Transverse colon (tissue), 4 donors: ENCODE measurements at places on chromosomes 13 and 19. TPM values are rescaled to one million over a fixed set of nuclear protein-coding genes. Genes with fewer than 3 reads are reported as not detected.
A peak's percentile ranks its signal among the peaks of the same experiment; 100 is the strongest.

GRCh38 chr13:114194853-114195252 is 15.8 kb downstream of the CFAP97D2 start:
- DNase-seq: no peak
- no peaks in the 10 kb centered on the region for H3K4me1 ChIP-seq
- H3K27me3 ChIP-seq: peaks cover 3% of the 10 kb centered on the region
- no peak overlapping the region for H3K27ac ChIP-seq
- no peaks in the 10 kb centered on the region for H3K36me3 ChIP-seq

GRCh38 chr13:100209857-100210825 is 121.2 kb downstream of the PCCA start:
- H3K27ac ChIP-seq: no peak overlapping the region
- H3K27me3 ChIP-seq: no peaks in the 10 kb centered on the region
- no peaks in the 10 kb centered on the region for H3K4me1 ChIP-seq
- no peak for DNase-seq
- H3K4me3 ChIP-seq: no peak overlapping the region

- H3K4me3 ChIP-seq: peak overlapping the region; percentile 82
- no peaks in the 10 kb centered on the region for H3K27me3 ChIP-seq
- peaks cover 19% of the 10 kb centered on the region for H3K4me1 ChIP-seq
- no peak for DNase-seq
Measured at GRCh38 chr19:39389631-39390414, 1.1 kb downstream of the PAF1 start.

DNA sequence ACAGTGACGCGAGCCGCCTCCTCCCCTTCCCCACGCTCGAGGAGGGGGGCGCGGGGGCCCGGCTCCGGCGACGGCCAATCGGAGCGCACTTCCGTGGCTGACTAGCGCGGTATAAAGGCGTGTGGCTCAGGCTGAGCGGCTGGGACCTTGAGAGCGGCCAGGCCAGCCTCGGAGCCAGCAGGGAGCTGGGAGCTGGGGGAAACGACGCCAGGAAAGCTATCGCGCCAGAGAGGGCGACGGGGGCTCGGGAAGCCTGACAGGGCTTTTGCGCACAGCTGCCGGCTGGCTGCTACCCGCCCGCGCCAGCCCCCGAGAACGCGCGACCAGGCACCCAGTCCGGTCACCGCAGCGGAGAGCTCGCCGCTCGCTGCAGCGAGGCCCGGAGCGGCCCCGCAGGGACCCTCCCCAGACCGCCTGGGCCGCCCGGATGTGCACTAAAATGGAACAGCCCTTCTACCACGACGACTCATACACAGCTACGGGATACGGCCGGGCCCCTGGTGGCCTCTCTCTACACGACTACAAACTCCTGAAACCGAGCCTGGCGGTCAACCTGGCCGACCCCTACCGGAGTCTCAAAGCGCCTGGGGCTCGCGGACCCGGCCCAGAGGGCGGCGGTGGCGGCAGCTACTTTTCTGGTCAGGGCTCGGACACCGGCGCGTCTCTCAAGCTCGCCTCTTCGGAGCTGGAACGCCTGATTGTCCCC is at the start of gene JUNB:
Gene JUNB, plus strand, starts transcription at position 142 of the 706 bp plus-strand sequence. Its CDS starts 286 bp downstream, at position 428.
- DNase-seq: peak; percentile 99
- peak within 1 kb of the TSS; percentile 97 for H3K27ac ChIP-seq
- peak within 1 kb of the TSS; percentile 90 for H3K4me3 ChIP-seq
- no peaks in the 10 kb centered on the region for H3K27me3 ChIP-seq
- no peaks in the 10 kb centered on the region for H3K36me3 ChIP-seq

GRCh38 chr19:5356428-5356827 is 15.8 kb upstream of the PTPRS start:
- H3K4me3 ChIP-seq: no peak overlapping the region
- no peaks in the 10 kb centered on the region for H3K36me3 ChIP-seq
- no peak overlapping the region for H3K27ac ChIP-seq
- no peaks in the 10 kb centered on the region for H3K4me1 ChIP-seq

Gene IQCN
- 13.5 TPM for total RNA-seq

GRCh38 chr13:111792956-111793355 is 274.0 kb upstream of the SOX1 start:
- DNase-seq: no peak
- H3K27me3 ChIP-seq: no peaks in the 10 kb centered on the region
- no peak overlapping the region for H3K27ac ChIP-seq
- H3K4me3 ChIP-seq: no peak overlapping the region
- no peaks in the 10 kb centered on the region for H3K36me3 ChIP-seq

- no peaks in the 10 kb centered on the region for H3K4me1 ChIP-seq
- H3K27ac ChIP-seq: no peak overlapping the region
- H3K27me3 ChIP-seq: no peaks in the 10 kb centered on the region
Measured at GRCh38 chr13:62357887-62358645, 942.4 kb upstream of the PCDH20 start.

DNA sequence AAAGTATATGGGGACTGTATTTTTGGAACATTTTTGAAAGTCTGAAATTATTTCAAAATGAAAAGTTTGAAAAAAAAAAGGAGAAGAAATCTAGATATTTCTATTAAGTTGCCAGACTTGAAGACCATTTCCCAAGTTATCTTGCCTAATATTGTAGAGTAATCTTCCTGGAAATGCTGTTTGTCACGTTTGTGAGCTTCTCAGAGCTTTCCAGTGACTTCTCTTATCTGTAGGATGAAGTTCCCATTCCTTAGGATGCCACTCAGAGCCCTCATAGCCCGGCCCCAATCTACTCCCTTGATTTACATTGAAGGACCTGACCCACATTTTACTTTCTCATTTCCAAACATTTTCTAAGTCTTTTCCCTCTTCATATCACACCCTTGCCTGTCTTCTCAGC is 23.6 kb downstream of the CEACAM8 start:
- DNase-seq: no peak
- no peaks in the 10 kb centered on the region for H3K36me3 ChIP-seq
- no peak overlapping the region for H3K27ac ChIP-seq

DNA sequence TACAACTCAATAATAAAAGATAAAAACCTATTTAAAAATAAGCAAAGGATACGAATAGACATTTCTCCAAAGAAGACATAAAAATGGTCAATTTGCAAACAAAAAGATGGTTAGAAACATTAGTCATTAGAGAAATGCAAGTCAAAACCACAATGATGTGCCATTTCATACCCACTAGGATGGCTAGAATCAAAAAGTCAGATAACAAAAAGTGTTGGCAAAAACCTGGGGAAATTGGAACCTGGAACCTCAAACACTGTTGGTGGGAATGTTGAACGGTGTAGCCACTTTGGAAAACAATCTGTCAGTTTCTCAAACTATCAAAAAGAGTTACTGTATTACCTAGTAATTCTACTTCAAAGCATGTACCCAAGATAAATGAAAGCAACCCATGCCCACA is 26.5 kb upstream of the ZNF30 start:
- H3K4me1 ChIP-seq: no peaks in the 10 kb centered on the region
- no peak overlapping the region for H3K27ac ChIP-seq
- no peak overlapping the region for H3K4me3 ChIP-seq
- no peaks in the 10 kb centered on the region for H3K36me3 ChIP-seq
- peaks cover 51% of the 10 kb centered on the region for H3K27me3 ChIP-seq

GRCh38 chr19:16262618-16263017 is 62.0 kb upstream of the KLF2 start:
- H3K4me1 ChIP-seq: peaks cover 29% of the 10 kb centered on the region
- DNase-seq: peak; percentile 44
- H3K4me3 ChIP-seq: no peak overlapping the region
- no peak overlapping the region for H3K27ac ChIP-seq
- no peaks in the 10 kb centered on the region for H3K36me3 ChIP-seq

DNA sequence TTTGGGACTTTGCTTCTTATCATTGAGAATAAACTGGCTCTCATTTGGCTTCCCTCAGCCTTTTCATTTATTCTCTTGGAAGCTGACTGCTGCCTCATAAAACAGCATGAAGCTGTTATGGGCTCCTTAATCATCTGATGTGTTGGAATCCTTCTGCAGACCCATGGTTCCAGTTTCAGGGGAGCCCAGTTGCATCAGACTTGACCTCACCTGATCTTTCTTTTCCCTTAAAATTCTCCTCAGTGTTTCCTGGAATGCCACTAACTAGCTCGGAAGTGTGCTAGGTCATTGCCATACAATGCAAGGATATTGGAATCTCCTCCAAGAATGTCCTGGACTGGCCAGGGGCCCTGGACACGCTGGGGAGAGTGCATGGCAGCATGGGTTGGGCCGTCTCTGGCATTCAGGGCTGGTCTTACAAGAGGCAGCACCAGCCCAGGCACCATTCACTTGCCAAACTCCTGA is 158.7 kb downstream of the FLT1 start:
- H3K27me3 ChIP-seq: peaks cover 4% of the 10 kb centered on the region
- no peaks in the 10 kb centered on the region for H3K36me3 ChIP-seq
- no peak overlapping the region for H3K27ac ChIP-seq
- no peak for DNase-seq
- no peak overlapping the region for H3K4me3 ChIP-seq

DNA sequence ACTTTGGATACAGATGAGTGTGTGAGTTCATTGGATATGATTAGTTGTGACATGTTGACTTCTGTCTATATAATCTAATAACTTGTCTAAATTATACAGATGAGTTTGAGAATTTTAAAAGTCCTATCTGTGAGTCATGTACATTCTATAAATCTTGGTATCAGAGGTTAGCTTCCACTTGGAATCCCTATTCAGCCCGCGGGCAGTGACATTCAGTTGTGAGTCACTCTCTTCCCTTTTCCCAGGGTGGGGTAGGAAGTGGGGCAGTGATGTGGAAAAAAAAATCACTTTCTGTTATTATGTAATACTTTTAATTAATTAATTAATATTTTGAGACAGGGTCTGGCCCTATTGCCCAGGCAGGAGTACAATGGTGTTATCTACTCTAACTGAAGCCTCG is 33.0 kb upstream of the ZNF808 start:
- H3K4me3 ChIP-seq: no peak overlapping the region
- no peaks in the 10 kb centered on the region for H3K27me3 ChIP-seq
- no peaks in the 10 kb centered on the region for H3K4me1 ChIP-seq
- no peak overlapping the region for H3K27ac ChIP-seq
- DNase-seq: no peak

- H3K4me3 ChIP-seq: no peak overlapping the region
- no peak overlapping the region for H3K27ac ChIP-seq
- peaks cover 6% of the 10 kb centered on the region for H3K36me3 ChIP-seq
- no peaks in the 10 kb centered on the region for H3K27me3 ChIP-seq
Measured at GRCh38 chr13:98853771-98854221, 101.3 kb upstream of the SLC15A1 start.

Gene SLC25A30
- total RNA-seq: 4.5 TPM

DNA sequence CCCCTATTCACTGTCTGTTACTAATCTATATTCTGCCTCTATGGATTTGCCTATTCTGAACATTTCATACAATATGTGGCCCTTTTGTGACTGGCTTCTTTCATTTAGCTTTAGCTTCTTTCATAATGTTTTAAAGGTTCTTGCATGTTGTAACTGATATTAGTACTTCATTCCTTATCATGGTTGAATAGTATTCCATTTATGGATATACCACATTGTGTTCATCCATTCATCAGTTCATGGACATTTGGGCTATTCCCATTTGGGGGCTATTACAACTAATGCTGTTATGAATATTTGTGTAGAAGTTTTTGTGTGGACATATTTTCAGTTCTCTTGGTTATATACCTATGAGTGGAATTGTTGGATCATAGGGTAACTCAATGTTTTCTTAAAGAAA is 44.4 kb upstream of the TDRD3 start:
- no peak overlapping the region for H3K27ac ChIP-seq
- H3K4me1 ChIP-seq: no peaks in the 10 kb centered on the region
- no peak overlapping the region for H3K4me3 ChIP-seq
- H3K27me3 ChIP-seq: no peaks in the 10 kb centered on the region
- DNase-seq: no peak

Gene GIPC1
- 295 TPM for total RNA-seq

Gene GAPDHS
- total RNA-seq: not detected

Gene TBXA2R
- total RNA-seq: 0.27 TPM

DNA sequence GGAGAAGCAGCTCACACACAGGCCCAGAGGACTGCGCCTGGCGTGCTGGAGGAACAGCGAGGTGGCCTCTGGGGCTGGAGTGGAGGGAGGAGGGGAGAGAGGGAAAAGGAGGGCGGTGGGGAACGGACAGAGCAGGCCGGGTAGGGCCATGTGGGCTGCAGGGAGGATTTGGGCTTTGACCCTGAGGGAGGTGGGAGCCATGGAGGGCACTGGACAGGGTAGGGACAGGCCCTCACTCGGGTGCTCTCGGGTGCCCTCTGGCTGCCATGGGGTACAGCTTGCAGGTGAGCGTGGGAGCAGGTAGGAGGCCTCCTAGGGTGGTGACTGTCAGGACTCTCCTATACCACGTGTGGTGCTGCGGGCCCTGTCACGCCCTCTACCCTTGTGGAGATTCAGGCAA is 22.8 kb downstream of the PLIN4 start:
- no peak overlapping the region for H3K4me3 ChIP-seq
- no peak overlapping the region for H3K27ac ChIP-seq
- H3K4me1 ChIP-seq: no peaks in the 10 kb centered on the region
- peaks cover 41% of the 10 kb centered on the region for H3K36me3 ChIP-seq

DNA sequence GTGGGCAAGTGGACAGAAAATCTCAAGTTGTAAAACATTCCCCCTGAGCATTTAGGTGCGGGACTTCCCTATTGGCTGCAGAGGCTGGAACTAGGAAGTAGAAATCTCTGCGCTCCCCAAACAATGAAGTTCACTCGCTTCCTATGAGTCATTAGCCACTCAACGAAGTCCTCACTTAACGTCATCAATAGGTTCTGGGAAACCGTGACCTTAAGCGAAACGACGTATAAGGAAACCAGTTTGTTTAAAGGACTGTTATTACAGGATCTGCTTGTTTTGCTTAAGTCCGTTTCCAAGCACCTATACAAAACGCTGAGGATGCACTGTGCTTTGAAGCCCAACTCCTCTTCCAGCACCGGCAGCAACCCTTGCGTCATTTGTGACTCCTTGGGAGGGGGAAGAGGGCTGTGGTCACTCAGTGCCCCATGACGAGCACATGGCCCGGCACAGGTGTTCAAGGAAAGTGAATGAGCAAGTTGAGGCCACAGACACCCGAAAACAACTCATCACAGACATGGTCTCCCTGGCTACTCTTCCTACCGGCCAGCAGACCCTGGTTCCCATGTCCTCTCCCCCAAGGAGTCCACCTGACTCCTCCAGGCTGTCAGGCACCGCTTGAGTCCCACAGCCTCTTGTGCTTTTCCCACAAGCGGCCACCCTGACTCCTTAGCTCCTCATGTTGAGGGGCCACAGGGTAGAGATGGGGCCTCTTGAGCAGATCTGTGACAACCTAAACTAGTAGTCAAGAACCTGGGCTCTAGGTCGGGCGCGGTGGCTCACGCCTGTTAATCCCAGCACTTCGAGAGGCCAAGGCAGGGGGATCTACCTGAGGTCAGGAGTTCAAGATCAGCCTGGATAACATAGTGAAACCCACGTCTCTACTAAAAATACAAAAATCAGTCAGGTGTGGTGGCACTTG is 4.8 kb downstream of the RPS16 start:
- H3K4me3 ChIP-seq: no peak overlapping the region
- DNase-seq: peak; percentile 59

GRCh38 chr13:59542303-59542702 is 621.4 kb downstream of the DIAPH3 start:
- no peak for DNase-seq
- H3K36me3 ChIP-seq: no peaks in the 10 kb centered on the region
- H3K4me1 ChIP-seq: no peaks in the 10 kb centered on the region
